ENCODE measurements at places on chromosomes 1 and 21. TPM values are rescaled to one million over a fixed set of nuclear protein-coding genes. Genes with fewer than 3 reads are reported as not detected.
A peak's percentile ranks its signal among the peaks of the same experiment; 100 is the strongest.

GRCh38 chr1:25247829-25248754 is 838 bp upstream of the RSRP1 start:
- no peak for DNase-seq

DNA sequence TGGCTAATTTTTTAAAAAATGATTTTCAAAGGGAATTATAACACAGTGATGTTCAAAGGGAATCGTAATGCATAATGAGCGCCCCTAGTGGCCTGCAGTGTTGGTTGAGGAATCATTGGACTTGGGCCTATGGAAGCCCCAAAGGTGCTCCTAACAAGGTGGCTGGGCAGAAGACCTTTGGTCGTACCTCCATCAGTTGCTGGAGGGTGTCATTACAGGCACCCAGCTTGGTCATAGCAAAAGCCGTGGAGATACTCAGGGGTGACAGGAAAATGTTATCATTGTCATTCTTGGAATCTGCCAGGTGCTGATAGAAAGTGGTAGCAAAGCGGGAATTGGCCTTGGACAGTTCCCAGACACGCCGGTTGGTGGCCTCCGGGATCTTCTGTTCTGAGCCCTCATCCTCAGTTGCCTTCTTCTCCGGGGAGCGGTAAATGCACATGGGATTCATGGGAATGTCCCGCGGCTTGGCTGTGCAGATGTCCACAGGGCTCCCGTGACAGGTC is 2.7 kb downstream of the SERPINC1 start:
- no peak for DNase-seq

LCE1E gene
- total RNA-seq, result not detected

- no peak for DNase-seq
Observed at GRCh38 chr21:45623436-45623835, 20.1 kb upstream of the PCBP3 start.

GRCh38 chr21:41593760-41594138 is 85.8 kb upstream of the TMPRSS2 start:
- no peak for DNase-seq

- DNase-seq, result no peak
Observed at GRCh38 chr1:112312315-112312714, 83.7 kb upstream of the CTTNBP2NL start.

GOLT1A gene
- 1.7 TPM for total RNA-seq

SNRPE gene
- 167 TPM for total RNA-seq

- no peak for DNase-seq
Observed at GRCh38 chr1:224490549-224491537, 56.2 kb upstream of the WDR26 start.

DNA sequence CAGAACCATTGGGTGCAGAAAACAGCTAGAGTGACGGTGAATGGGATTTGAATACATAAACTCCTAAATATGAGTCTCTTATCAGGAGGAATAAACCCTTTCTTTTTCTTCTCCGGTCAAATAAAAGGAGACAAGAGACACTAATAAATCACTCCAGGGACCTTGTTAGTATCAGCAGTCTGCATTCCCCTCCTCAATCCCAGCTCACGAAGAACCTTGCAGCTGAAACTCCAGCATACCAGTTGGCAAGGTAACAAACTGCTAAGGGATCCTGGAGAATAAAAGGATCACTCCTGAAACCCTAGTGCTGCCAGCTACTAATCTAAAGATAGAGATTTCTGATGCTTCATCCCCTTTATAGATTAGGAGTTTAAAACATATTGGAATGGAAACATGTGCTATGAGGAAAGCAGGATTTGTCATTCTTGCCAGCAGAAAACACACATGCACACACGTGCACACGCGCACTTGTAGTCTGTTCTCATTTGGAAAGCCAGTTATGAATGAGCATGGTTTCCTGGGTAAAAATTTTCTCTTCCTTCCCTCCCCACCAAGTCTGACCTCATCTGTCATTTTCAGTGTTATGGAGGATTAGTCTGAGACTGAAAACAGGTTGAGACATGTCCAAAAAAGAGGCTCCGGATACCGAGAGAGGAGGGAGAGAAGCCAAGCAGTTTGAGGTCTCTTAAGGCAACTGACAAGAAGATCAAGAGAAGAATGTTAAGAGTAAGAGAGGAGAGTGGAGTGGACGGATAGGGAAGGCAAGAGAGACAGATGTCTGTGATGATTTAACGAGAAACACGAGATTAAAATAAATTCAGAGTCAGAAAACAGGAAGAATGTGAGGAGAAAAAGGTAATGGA is 10.9 kb downstream of the IER5 start:
- DNase-seq, result no peak

PACC1 gene
- total RNA-seq, result 12.9 TPM

DNA sequence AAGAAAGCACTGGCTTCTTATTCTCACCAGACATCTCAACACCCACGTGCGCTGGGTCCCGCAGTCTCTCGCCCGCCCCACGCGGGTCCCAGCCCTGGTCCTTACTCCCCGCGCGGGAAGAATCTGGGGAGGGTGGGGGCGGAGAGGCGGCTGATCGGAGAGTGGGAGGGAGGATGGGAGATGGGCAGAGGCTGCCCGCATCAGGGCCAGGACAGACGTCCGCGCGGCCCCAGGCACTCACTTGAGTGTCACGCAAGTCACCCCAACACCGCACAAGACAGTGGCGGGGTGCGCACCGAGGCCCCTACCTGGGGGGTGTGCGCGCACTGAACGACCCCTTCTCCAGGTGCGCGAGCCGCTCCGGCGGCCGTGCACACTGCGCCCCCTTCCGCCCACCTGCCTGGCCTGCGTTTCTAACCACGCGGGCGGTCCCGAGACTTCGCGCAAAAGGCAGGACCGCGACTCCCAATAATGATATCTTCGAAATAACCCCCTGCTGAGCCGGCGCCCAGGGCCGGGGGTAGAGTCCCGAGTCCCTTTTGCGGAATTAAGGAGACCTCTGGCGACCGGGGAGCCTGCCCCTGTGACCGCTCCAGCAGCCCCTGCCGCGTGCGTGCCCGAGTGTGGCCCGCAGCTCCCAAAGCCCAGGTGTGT is 6.0 kb upstream of the SIM2 start:
- no peak for DNase-seq

DNA sequence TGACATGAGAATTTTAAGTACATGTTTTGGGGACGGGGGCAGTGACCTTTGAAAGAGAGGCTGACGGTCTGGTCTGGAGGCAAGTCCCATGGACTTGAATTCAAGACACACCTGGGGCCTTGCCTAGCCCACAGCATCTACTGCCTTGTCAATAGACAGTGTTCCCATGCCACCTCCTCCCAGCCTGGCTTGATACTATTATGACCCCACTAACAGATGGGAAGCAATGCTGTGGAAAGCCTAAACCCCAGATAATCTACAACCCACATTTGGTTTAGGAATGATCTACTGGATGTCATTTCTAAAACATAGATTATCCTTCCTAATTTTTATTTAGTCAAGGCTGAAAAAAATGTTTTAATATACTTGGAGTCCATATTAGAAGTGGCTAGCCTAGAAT is 17.8 kb upstream of the NFASC start:
- DNase-seq, result no peak

DNA sequence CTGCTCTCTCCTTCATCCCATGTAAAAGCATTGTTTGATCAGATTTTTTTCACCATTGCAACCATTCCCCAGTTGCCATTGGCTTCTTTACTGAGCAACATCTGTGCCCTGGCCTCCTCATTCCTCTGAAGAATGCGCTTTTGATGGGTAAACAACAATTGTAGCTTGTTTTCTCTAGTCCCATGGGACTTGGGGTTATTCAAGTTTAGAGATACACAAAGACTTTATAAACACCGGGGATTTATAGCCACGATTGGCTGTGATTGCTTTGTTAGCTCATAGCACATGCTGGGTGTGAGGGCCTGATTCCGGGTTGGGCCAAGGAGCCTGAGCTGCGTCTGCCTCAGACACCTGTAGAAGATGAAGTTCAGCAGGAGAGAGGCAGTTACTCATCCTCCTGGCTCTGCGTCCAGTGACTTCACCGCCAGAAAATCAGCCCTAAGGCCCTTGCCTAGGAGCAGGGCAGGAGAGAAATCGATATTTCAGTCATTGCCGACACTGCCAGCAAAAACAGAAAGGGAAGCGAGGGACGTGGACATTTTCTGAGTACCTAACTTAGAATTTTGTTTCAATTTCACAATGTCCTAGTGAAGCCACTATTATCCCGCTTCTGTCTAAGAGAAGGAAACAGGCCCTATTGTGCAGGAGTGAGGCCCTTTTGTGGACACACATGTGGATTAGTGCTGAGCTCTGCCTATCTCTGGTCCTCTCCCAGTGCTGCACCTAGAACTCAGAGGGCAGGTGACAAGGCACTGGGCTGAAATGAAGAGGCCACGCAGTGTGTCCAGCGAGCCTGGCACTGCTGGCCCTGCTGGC is 159.8 kb upstream of the USP24 start:
- no peak for DNase-seq

OLIG2 gene
- not detected for total RNA-seq

- DNase-seq, result no peak
Observed at GRCh38 chr21:34915364-34915841, 133.7 kb downstream of the RUNX1 start.

DNA sequence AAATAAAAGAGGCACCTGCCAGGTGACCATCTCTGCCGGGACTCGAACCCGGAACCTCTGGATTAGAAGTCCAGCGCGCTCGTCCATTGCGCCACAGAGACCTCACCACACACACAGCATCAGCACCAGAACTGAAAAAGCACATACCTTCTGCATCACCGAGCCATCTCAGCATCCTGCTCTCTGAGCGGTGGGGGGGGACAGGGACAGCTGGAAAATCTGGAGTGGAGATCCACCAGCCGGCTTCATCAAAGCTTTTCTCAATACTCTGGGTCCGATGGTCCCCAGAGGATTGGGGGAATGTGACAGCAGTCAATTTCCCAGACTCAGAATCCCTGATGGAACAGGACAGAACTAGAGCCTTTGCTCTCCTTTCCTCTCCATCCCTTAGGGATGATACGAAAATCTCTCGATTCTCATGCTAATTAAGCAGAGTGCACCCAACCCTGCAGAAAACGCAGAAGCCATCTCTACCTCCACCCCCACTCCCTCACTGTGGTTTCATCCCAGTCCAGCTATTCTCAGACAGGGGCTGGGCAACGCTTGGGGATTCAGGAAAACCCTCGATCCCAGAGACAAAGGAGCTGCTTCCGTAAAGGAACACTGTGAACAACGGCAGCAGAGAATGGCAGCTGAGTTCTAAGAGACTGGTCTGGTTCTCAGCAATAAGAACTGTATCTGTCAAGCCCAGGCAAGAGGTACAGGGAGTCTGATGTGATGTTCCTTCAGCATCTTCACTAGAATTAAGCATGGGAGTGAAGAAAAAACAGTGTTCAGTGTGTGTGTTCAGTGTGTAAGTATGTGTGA is 29.6 kb upstream of the CADM3 start:
- DNase-seq, result no peak

TPTE gene
- not detected for total RNA-seq

DNA sequence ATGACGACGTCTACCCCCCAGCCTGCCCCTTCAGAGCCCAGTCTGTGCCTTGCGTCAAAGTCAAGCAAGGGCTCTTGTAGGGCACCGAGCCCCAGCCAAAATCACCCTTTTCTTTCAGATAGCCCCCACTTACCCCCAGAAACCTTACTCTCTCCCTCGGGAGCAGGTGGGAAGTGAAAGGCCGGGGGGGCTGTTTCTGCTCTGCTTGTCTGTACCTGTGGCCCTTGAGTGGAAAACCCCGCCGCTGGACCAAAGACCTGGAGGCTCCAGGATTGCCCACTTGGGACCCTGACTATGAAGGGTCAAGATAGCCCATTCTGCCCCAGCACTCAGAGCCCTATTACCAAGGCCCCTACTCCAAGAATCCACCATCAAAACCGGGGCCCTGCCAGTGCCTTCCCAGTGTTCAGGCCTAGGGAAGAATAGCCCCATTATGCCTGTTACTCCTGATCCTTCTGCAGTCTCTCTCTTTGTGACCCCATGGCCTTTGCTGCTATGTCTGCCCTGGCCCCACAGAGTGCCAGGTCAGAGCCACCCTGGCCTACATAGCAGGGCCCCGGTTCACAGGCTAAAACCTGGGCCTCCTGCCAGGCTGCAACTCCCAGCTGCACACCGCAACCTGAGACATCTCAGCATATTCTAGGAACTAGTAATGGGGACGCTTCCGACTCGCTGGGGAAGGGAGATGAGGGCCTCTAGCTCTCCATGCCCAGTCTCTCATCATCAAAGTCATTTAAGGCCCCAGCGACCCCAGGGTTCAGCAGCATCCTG is 22.2 kb upstream of the HPDL start:
- DNase-seq, result no peak

- no peak for DNase-seq
Observed at GRCh38 chr1:167491586-167492461, 26.5 kb downstream of the CD247 start.

DNA sequence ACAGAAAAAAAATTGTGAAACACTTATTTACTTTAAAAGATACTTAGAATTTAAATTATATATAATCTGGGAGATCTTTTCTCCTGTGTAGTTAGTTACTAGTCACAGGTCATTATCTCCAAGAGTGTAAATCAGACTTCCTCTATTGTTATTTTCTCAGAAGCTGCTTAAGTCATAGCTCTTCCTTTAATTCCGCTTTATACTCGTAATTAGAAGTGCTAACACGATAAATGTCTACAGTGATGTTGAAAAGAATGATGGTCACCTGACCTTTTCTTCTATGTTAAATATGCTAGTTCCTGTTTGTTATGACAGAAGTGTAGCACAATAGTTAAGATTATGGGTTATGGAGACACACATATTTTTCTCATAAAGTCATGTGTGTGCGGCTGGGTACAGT is 123.6 kb downstream of the TGFB2 start:
- DNase-seq, result no peak

ANXA9 gene
- total RNA-seq, result 1.2 TPM

GRCh38 chr1:231050395-231050794 is 10.3 kb upstream of the FAM89A start:
- DNase-seq, result no peak

GRCh38 chr21:34702341-34703170 is 33.8 kb downstream of the CLIC6 start:
- DNase-seq, result no peak

DNA sequence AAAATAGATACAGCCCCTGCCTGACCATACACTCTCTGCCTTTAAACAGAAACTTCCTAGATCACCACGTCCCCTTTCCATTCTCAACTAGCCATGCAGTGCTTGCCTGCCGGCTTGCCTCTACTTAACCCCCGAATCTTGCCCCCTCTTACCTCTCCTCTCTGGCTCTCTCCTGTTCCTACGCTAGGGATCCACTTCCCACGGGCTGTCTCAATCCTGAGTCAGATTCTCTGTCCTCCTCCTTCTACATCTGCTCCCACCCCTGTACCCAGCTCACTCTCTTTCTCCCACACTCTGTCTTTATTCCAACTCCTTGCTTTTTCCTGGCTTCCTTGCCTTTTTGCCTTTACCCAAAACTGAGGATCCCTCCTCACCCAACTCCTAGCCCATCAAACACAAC is 29.3 kb downstream of the ATF3 start:
- DNase-seq, result no peak

GRCh38 chr1:61215676-61216289 is 133.4 kb downstream of the NFIA start:
- DNase-seq, result peak; percentile 77

CELA2B gene
- total RNA-seq, result not detected
